Right renal cortex interstitium (tissue), 3 donors: ENCODE measurements at places on chromosomes 4 and X. TPM values are rescaled to one million over a fixed set of nuclear protein-coding genes. Genes with fewer than 3 reads are reported as not detected.

- DNase-seq, result no peak
These were observed 25.2 kb downstream of the PPP1R2C start for GRCh38 chrX:42752730-42753129.

DNA sequence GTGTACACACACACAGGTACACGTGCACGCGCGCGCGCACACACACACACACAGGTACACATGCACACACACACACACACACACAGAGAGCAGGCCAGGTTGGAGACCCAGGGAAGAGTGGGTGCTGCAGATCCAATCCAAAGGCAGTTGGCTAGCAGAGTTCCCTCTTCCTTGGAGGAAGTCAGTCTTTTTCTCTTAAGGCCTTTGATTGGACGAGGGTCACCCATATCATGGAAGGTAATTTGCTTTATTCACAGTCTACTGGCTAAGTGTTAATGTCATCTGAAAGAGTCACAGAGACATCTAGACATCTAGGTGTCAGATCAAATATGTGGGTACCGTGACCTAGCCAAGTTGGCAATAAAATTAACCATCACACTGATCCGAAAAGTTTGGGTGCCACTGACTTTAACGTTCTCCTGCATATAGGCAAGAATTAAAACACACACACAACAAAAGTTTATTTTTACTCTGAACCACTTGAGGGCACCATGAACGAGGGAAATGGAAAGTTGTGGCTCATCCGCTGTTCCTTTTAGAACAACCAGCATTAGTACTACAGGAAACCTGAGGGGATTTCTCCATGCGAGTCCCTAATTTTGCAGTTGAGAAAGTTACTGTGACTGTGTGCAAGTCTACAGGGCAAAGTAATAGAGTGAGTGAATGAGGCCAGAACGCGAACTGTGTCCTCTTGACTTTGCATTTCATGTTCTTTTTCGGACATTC is 66.0 kb upstream of the STOX2 start:
- DNase-seq, result peak; percentile 37

Gene P2RY10
- polyA plus RNA-seq, result 0.38 TPM

DNA sequence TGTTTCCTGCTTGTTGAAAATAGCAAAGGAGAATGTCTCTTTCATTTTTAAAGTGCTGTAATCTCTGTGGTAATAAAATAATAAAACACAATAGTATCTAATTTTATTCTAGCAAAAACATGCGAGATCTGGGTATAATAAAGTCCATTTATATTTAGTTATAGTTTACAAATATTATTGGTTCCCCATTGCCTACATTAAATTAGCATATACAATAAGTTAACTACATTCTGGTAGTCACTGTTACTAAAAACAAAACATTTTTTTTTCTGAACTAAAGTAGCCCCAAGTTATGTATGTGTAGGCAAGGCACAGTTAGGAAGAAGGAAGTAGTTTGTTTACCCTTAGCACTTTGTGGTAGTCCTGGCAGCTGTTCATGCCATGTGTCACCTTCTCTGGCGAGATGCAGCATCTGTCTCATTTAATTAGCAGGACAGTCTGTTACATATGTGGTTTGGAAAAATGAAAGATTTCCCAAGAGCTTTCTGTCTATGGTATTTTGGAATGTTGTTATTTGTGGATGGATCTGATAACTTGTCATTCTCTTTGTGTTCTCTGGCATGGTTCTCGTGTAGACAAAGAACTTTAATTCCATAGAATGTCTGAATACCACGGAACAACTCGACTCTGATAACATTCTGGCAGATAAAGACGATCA is 231.3 kb upstream of the PITX2 start:
- no peak for DNase-seq

DNA sequence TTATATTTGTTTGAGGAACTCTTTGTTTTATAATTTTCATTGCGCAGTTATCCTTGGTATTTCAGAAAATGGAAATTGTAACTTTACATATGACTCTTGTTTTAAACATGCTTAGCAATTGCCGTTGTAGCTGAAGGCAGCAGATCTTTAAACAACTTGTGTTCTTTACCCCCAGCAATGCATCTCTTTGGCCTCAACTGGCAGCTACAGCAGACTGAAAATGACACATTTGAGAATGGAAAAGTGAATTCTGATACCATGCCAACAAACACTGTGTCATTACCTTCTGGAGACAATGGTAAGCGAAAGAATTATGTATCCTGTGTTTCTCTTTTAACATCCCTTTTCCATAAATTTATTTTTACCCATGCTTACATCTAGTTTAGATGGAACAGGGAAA is 263.6 kb downstream of the DCTD start:
- no peak for DNase-seq

GRCh38 chr4:99633772-99634171 is 23.9 kb downstream of the C4orf54 start:
- no peak for DNase-seq

Gene P2RY4
- polyA plus RNA-seq, result 0.18 TPM

- no peak for DNase-seq
These were observed 104.7 kb downstream of the NKX6-1 start for GRCh38 chr4:84394386-84394785.

DNA sequence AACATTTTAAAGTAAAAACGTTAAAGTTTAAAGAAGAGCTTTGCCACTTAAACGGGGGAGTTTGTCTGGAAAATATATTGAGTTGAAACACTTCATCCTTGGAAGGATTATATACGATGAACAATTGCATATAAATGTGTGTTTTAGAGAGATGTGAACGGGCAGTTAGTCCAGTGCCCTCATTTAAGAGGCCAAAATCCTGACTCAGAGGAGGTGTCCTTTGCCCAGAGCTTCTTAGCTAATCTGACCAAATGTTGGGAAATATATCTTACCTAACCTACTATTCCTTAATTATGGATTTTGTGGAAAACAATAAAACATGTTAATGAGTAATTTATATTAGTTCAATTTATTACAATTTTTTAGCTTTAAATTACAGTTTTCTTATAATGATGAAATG is 327.2 kb upstream of the DIPK2B start:
- no peak for DNase-seq

DNA sequence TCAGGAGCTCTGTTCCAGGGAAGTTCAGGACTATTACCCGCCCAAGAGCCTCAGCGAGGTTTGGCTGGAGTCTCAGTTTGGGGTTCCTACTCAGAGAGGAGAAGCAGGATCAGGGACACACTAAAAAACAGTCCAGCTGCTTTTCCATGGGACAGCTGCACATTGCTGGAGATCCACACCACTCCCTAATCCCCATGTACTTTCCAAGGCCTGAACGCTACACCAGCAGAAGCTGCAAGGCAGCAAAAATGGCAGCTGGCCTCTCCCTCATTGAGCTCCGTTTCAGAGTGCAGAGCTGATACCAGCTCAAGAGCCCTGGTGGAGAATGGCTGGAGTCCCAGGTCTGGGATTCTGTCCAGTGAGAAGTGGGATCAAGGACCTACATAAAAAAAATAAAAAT is 551.2 kb upstream of the PABPC5 start:
- DNase-seq, result no peak
